ENCODE measurements at places on chromosomes 2 and 18.

GRCh38 chr2:69043736-69044400, 30.9 kb downstream of the ANTXR1 start:
- DNase-seq, result no peak

DNA sequence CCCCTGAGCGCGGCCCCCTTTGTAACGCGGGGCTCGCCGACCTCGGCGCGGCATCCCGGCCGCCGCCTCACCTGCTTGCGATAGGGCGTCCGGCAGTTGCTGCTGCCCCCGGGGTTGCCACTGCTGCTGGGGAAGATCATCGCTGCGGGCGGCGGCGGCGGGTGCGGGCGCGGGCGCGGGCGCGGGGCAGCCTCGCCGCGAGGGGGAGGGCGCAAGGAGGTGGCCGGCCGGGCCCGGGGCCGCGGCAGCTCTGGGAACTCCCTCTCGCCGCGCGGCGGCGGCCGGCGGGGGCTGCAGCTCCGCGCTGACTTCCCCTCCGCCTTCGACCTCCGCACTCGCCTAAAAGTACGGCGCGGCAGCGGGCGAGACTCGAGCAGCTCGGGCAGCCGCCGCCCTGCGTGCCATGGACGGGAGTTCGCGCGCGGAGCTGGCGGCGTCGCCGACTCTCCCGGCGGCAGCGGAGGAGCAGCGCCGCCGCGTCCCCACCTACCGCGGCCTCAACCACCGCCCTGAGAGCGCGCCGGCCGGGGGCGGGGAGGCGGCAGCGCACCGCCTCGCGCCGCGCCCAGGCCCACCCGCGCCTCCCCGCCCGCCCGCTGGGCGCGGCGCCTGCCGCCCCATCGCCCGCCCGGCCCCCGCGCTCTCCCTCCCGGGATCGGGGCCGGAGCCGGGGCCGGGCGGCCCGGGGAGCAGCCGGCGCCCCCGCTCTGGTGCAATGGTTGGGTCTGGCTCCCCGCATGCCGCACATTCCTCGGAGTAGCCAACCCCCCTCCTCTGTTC, 86.0 kb downstream of the RBMS1 start:
- DNase-seq, result peak; percentile 25

GRCh38 chr18:68564961-68565360, 149.9 kb downstream of the TMX3 start:
- DNase-seq, result no peak

DNA sequence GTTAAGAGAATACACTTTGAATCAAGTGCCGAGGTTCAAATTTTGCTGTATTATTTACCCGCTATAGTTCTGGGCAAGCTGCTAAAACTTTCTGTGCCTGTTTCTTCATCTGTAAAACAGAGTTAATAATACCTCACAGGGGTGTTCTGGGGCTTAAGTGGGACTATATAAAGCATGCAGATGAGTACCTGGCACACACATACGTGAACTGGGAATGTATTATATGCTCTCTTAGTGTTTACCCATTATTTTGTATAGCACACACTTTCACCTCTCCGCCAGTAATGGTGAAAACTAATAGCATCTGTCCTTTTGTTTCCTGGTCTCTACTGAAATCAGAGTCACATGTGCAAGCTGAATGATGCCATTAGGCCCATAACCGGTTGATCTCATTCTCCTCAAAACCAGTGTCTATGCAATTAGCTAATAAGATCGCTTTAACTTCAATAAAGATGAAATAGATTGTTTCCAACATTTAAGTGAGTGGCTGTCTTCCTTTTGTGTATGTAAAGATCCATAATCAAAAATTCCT, 3.8 kb upstream of the CDKL4 start:
- no peak for DNase-seq

DNA sequence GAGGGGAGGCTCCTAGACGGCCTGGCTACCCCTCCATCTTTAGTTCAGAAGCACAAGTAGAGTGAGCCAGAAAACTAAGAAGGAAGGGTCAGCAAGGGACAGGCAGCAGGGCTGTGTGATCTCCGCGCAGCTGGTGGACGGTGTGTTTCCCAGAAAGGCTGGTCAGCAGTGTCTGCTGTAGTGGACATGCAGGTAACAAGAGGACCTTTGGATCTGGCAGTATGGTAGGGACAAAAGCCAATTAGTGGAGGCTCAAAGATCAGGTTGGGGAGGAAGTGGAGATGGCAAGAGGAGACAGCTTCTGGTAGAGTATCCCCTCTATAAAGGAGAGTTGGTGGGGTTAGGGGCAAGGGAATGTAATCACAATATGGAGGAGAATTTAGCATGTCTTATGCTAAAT, 95.1 kb downstream of the NCK2 start:
- no peak for DNase-seq

- no peak for DNase-seq
Observed at GRCh38 chr2:238928520-238929241, 80.8 kb downstream of the TWIST2 start.

GRCh38 chr2:12688091-12688490, 28.6 kb upstream of the TRIB2 start:
- no peak for DNase-seq

- no peak for DNase-seq
Observed at GRCh38 chr2:227482638-227483340, 10.8 kb downstream of the AGFG1 start.

DNA sequence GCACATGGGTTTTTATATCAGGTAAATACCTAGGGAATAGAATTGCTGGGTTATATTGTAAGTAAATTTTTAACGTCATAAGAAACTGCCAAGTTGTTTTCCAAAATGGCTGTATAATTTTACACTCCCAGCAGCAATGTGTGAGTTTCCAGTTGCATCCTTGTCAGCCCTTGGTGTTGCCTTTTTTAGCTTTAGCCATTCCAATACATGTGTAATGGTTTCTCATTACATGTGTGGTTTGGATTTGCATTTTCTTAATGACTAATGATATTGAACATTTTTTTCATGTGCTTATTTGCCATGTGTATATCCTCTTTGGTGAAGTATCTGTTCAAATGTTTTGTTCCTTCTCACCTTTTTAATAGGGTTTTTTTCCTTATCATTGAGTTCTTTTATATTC, 70.8 kb downstream of the ABI2 start:
- DNase-seq, result no peak

- DNase-seq, result no peak
Observed at GRCh38 chr2:85318222-85319074, 9.3 kb downstream of the TGOLN2 start.

- no peak for DNase-seq
Observed at GRCh38 chr2:239025096-239025801, 177.4 kb downstream of the TWIST2 start.

DNA sequence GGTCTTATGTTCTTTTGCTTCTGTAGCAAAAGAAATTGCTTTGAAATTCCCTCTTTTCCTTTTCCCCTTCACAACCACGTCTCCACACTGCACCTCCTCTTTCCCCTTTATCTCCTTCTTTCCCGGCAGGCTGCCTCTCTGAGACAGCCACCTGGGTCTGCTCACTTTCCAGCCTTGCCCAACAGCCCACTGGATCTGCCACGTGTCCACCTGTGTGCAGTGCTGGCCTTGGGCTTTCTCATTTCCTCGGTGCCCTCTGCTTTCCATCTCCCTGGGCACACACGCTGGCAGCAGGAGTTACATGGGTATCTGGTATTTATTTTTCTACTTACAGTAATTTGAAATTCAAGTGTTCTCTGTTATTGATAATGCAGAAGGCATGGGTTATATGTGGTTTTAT, 213.4 kb upstream of the LYPD1 start:
- DNase-seq, result no peak

- no peak for DNase-seq
Observed at GRCh38 chr2:235489897-235490296, 3.9 kb upstream of the AGAP1 start.
